ENCODE measurements at places on chromosomes 2 and 18.

DNA sequence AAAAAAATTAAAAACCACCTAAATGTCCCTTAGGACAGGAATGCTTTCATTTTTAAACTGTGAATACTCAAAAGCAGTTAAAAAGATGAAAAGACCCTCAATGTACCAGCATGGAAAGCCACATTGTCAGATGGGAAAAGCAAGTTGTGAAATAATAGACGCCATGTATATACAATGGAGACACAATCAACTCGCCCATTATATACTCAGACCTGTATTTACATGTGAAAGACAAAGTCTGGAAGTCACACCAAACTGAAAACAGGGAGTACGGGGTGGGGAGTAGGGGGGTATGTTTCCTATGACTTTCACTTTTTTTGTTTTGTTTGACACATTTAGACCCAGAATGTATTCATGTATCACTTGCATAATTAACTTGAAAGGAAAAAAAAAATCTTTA lies 75.6 kb downstream of the CELF4 start:
- DNase-seq, result no peak

DNA sequence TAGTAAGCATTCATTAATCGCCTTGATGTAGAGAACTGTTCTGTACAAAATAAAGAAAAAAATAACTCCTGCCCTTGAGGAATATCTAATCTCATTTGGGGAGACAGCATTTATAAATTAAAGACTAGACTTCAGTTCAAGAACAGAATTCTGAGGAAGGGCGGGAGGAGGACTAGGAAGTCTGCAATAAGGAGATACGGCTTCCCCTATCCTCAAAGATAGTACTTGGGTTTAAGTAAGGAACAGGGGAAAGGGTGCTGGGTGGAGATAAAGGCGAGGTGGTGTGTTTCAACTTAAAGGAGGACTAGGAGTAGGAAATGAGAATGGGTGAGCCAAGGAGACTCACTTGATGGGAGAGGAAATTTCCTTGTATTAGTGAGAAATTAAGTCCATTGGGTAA lies 121.9 kb upstream of the MSTN start:
- DNase-seq, result no peak

GRCh38 chr2:233152541-233152940 lies 92.4 kb downstream of the INPP5D start:
- DNase-seq, result peak; percentile 44

- no peak for DNase-seq
Observed at GRCh38 chr18:22182884-22183697, 13.7 kb downstream of the GATA6 start.

DNA sequence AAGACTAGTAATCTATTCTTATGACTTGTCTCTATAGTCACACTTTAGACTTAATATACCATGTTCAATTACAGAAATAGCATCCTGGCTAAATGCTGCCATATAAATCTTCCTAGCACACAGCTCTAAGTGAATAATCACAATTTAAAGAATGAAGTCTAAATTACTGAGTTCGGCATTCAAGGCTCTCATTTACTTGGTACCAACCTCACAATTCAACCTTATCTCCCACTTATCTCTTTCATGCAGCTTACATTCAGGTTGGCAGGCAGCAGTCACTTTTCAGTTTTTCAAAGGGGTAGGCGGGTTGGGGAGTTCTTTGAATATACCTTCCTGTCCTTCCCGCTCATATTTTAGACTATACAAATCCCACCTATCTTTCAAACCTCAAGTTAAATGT lies 1.5 kb downstream of the MMADHC start:
- no peak for DNase-seq

- DNase-seq, result no peak
Observed at GRCh38 chr2:202037086-202037485, 3.4 kb downstream of the FZD7 start.

GRCh38 chr18:47735041-47735702 lies 195.3 kb downstream of the SMAD2 start:
- DNase-seq, result no peak

DNA sequence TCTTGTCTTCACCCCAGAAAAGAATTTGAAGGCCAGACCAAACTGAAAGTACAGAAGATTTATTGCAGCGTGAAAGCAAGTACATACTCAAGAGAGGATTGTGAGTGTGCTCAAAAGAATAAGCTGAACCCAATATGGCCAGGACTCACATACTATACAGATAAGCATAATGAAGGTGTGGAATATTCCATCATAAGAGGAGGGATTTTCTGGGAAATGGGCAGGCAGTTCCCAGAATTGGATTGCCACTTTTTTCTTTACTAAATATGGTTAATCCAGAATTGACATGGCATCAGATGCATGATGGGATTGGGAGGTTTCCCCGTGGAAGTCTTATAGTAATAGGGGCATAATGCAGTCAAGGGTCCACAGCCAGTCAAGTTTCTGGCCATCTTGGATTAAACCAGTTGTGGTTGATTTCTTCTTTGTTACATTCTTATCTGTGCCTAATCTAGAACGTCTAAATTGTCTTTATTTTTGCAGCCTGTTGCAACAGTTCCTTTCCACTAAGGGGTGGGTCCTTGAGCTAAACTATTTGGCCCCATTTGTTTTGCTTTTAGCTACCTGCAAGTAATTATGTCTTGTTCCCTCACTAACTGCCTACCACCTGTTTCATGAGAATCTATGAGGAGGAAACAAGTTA lies 9.0 kb downstream of the SP140L start:
- DNase-seq, result no peak
